DMS153 (cell line): ENCODE measurements at places on chromosomes 2 and 18.

DNA sequence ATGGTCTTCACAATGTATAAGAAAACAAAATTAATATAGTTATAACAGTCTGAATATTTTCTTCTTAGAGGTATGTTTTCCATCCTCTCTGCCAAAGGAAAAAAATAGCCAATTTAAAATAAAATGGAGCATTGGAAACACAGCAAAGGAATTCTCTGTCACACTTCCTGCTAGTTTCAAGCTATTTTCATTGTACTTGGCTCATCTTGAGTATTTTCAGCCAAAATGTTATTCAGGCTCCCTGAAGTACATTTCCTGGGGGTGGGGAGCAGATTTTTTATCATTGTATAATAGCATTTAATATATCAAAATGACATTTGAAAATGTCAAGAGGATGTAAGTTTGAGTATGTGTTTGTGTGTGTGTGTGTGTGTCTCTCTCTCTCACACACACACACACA, 463.6 kb upstream of the REG3G start:
- no peak for DNase-seq

DNA sequence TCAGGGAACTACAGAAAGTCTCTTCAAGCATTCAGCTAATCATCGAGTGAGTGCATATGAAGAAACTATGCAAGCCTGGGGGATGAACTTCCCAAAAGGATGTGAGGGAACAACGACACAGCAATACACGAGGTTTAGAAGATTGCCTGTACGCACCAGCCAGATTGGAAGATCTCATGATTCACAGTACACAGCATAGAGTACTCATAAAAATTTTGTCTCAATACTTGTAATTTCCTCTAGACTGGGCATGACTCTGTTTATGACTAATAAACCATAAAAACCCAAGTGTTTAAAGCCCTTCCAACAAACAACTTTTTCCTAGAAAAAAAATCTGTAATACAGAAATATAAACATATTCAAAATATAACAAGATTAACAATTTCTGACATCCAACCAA, 279.7 kb downstream of the KCNJ3 start:
- DNase-seq, result no peak

- DNase-seq, result no peak
Measured at GRCh38 chr2:220882507-220882906, 689.6 kb downstream of the EPHA4 start.

DNA sequence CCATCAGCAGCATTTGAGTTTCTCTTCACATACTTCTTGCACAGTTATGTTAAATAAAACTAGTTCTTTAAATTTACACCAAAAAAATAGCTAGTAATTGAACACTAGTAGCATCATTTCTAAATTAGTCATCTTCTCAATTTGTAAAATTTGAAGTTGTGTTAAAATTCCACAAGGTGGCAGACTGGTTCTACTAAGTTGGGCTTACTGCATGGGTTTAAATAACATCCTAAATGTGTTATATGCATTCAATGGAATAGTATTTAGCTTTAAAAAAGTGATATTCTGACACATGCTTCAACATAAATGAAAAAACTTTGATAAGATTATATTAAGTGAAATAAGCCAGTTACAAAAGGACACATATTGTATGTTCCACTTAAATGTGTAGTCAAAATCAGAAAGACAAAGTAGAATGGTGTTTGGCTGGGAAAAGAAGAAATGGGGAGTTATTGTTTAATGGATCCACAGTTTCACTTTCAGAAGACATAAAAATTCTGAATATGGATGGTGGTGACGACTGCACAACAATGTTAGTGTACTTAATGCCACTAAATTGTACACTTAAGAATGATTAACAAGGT, 28.7 kb upstream of the RPRD1A start:
- peak; percentile 59 for DNase-seq

DNA sequence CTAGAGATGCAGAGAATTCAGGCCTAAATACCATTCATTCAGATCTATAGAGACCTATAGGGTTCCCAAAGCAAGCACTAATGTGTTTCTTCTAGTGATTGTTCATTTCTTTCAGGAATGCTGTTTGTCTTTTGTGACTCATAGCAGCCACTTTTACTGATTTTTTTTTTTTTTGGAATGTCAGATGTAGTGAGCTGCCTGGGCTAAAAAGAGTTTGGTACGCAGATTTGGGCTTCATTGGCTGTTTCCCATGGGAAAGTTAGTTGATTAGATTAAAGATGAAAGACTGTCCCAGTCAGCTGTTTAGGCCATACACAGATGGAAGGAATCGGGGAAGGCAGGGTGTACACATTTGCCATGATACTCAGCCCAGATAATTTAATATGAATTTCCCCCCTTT, 87.6 kb downstream of the CDC42EP3 start:
- DNase-seq, result no peak

- DNase-seq, result no peak
Measured at GRCh38 chr2:16522031-16522831, 143.4 kb downstream of the CYRIA start.
